Activated CD4-positive, alpha-beta T cell treated with anti-CD3 and anti-CD28 coated beads for 24 hours (primary cell): ENCODE measurements at places on chromosomes 4 and X.

GRCh38 chr4:93317561-93317960 lies 511.0 kb upstream of the ATOH1 start:
- no peak for DNase-seq

- no peak for DNase-seq
Measured at GRCh38 chrX:39619182-39620009, 478.4 kb downstream of the BCOR start.

- DNase-seq: no peak
Measured at GRCh38 chr4:113773756-113774155, 12.2 kb upstream of the CAMK2D start.

DNA sequence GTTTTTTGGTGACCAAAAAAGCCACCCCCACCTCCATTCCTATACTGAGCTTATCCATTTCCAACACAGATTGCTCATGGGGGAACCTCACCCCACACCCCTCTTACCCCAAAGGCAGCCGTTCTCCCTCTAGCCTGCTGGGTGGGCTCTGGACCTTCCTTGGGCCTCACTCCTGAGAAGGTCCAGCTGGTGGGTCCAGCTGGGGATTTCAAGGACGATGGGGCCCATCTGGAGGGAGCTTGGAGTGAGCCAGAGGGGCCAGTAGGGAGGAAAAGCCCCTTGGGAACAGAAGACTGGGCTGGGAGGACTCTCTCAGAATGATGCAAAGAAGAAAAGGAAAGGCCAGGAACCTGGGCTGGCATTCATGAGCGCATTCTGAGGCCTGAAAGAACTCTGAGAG lies 42.0 kb upstream of the PJA1 start:
- no peak for DNase-seq

- no peak for DNase-seq
Measured at GRCh38 chr4:129327637-129328036, 231.7 kb downstream of the C4orf33 start.

GRCh38 chr4:108930186-108930585 lies 167.3 kb upstream of the ETNPPL start:
- no peak for DNase-seq

DNA sequence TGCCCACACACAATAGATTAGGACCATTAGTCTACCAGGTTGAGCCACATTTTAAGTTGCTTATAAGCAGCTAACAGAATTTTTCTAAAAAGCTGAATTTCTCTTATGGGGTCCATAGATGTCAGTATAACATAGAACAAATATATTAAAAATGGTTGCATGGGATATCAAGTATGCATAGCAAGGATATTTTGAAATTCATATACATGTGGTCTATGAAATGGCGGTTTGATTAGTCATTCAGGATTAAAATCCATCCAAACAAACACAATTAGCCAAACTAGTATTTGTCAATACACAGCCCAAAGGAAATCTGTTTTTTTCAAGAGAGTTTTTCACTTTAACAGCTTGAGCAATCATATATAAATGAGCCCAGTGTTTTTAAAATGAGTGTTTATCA lies 33.5 kb upstream of the AMOT start:
- DNase-seq: no peak

DNA sequence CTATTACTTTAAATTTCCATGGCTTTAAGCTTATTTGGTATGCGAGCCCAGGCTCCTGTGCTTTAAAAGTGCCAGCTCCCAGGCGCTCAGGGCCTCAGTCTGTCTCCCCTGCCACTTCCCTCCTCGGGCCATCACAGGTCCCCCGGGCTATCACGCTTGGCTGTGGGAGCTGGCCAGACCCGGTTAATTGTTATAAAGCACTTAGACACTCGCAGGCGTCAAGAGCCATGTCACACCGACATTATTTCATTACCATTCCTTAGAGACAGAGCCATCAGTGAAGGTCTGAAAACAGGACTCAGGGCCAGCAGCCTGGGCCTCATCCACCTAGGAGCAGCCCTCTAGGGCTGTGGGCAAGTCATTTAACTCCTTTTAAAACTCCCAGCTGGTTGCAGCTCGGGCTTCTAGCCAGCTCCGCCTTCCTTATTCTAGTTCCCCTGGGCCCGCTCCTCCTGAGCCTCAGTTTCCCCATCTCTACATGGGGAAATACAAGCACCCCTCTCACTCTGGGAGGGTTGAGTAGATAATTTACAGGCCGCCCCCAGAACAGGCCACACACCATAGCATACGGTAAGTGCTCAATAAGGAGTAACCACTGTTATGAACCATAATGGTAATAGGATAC lies 99.0 kb downstream of the HMX1 start:
- no peak for DNase-seq

GRCh38 chr4:4884611-4885010 lies 25.1 kb downstream of the MSX1 start:
- DNase-seq: no peak

DNA sequence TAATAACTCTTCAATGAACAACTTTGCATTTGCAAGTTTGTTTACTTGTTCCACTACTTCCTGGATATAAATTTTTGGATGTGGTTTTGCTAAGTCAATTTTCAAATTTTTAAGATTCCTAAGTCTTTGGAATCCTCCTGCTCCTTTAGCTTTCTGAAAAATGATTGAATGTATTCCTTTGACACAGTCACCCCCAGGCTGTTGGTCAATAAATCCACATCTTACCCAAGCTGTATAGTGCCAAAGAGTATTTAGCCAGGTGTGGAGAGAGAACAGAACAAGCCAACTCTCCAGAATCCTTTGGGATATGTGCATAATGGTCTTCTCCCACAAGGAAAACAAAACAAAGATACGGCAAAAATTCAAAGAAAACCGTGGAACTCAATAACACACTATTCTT lies 56.9 kb upstream of the INTU start:
- DNase-seq: no peak

DNA sequence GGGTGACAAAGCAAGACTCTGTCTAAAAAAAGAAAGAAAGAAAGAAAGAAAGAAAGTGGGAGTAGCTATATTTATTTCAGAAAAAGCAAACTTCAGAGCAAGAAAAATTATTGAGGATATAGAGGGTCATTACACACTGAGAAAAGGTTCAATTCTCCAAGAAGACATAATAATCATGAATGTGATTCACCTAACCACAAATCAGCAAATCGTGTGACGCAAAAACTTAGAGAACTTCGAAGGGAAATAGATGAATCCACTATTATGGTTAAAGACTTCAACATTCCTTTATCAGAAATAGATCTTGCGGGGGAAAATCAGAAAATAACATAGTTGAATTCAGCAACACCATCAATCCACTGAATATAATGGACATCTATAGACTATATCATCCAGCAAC lies 219.3 kb upstream of the LDB2 start:
- DNase-seq: no peak

DNA sequence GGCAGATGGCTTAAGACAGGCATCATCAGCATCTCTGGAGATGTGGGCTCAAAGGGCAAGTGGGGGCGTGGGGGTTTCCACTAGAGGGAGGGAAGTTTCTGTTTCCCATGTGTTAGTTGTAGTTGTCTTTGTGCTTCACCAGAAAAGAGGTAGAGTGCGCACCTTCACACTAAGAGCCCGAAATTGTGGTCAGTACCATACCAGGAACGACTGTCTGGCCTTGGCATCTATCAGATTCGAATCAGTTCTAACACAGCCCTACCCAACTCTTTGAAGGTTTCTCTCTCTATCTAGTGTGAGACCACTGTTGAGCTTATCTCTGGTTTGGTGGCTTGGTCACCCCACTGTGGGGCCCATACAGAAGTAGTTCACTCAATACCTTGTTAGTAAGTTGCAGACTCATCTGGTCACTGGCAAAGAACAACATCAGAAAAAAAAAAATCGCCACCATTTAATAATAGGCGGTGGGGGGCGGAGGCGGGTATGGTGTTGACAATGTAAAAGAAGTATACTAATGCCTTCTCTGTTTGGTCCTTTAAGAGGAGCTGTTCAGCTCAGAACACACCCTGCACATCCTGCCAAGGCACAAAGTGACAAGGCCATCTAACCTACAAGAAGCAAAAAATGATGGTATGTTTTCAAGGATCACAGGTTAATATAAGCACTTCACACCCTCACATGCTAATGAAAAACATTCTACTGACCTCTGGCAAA lies 71.1 kb downstream of the NYX start:
- DNase-seq: peak; percentile 4

DNA sequence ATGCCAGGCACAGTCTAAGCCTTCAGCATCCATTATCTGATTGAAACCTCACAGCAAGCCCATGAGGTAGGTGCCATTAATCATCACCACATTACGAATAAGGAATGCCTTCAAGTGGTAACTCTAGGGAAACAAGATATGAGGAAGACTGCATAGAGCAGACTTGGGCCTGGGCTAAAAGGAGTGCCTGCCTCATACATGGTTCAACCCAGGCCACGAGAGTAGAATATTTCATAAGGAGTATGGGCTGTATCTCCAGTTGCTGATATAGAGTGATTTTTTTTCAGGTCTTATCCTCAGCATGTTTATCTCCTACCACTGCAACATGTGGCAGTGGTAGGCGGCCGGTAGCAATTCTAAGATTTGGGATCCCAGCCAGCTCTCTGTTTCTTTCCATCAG lies 51.7 kb downstream of the ATP11C start:
- no peak for DNase-seq

DNA sequence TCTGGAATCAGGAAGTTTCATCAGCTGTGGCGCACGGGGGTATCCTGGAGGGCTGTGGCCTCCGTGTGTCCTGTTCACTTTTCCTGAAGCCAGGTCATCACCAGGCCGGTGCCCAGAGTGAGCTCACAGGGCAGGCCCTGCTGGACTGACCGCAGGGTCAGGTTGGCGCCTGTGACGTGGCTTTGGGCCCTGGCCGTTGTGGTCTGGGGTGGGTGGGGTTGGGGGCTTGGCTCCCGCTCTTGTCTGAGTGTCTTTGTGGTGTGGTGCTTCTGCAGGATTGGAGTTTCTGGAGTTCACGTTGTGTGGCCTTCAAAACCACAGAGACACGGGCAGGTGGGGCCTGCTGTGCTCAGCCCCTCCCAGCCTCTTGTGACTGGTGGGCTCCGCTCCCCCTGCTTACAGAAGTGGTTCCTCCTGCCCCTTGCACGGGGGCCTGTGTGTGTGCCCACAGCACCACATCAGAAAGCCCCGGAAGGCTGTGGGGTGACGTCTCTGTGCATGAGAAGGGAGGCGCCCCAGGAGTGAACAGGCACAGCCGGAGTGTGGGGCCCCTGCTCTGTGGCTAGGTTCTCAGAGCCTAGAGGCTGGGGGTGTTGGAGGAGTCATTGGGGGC lies 9.5 kb downstream of the RGS12 start:
- DNase-seq: peak; percentile 34

GRCh38 chr4:95155759-95156451 lies 392.9 kb downstream of the UNC5C start:
- no peak for DNase-seq

DNA sequence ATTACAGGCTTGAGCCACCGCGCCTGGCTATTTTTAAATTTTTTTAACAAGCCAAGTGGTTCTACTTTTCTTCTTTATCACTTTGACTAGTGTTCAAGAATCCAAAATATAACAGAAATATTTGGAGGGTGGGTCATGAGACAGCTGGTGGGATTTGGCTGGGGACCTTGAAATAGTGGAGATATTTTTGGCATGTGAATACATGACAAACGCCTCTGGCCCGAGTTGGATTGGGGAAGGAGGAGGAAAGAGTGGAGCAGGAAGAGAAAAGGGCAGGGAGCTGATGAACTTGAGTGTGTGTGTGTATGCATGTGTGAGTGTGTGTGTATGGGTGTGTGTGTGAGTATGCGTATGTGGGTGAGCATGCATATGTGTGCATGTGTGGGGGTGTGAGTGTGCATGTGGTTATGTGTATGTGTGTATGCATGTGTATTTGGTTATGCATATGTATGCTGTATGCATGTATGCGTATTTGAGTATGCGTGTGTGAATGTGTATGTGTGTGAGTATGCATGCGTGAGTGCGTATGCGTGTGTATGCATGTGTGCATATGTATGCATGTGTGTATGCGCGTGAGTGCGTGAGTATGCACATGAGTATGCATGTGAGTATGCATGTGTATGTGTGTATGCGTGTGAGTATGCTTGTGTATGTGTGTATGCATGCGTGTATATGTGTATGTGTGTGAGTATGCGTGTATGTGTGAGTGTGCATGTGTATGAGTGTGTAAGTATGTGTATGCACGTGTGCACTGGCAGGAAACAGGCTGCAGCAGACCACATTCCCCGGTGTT lies 49.6 kb downstream of the JADE1 start:
- no peak for DNase-seq

DNA sequence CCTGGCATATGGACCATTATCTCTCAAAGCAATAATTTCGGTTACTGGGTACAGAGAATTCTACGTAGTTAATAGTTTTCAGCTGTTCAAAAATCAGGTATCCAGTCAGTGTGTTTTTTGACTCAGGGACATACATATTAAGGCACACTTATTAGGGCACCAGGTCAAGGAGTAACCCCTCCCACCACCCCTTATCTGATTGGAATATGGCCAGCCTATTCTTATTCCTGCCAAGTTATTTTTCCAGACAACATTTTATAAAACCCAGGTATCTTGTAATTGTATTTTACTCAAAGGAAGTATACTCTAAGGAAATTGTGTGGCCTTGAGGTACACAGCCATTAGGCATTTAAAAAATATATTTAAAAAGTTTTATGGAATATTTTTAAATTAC lies 4.3 kb downstream of the ZFX start:
- no peak for DNase-seq

DNA sequence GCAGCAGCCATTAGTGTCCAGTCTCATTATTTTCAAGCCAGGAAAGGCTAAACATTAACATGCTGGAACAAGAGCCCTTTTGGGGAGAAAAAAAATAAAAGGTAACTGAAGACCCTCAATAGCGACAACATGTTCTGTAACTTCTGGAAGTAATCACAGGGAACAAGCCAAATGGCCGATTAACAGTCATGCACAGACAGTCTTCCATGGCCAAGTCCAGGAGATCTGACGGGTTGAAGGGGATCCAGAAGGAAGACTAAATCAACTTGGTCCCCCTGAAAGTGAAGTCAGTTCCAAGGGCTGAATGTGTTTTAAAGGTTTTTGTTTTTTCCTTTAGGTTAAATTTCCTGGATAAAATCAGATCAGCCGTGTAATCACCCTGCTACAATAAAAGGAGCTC lies 52.5 kb downstream of the LNX1 start:
- DNase-seq: no peak

GRCh38 chr4:126658411-126658810 lies 974.3 kb upstream of the INTU start:
- DNase-seq: no peak

GRCh38 chr4:120796271-120796670 lies 126.3 kb downstream of the PRDM5 start:
- DNase-seq: no peak

DNA sequence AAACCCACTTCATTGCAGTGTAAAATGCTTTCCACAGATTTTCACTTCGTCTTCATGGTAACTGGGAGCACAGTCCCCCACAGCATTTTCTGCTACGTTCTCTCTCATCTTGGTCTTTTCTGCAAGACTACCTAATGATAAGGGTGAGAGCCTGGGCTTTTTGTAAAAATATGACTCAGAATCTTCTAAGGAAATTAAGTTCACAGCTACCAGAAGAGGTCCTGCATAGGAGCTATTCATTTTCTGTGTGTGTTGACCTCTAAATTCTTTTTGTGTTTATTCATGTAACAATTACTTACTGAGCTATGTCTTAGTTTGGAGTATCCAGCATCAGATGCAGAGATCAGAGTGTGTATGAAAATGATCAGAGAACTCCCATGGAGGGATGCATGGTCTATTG lies 192.2 kb downstream of the CPEB2 start:
- DNase-seq: no peak

- no peak for DNase-seq
Measured at GRCh38 chrX:107448998-107449835, at the start of gene FRMPD3. TSS of gene FRMPD3 (plus strand) at chrX:107449652. CDS start at chrX:107526589, 76,937 bp downstream.
